ENCODE measurements at places on chromosomes 5 and 9.

- no peak for DNase-seq
Measured at GRCh38 chr5:10661401-10661800, 97.5 kb downstream of the ANKRD33B start.

DNA sequence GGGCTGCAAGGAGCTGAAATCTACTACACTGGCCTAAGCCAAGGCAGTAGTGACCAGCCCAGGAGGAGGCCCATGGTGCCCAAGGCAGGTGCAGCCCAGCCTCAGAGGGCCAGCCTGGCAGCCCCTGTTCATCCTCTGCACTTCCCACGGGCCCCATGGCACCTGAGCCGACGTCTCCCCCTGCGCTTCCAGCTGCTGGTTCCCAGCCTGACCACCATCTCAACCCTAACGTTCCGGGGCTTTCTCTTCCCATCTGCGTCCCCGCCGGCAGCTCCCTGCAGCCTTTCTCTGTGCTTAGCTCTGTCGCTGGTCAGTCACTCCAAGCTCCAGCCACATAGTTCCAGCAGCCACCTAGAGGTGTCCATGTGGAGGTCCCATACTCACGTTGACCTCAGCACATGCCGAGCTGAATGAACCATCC lies 105.5 kb upstream of the LMX1B start:
- no peak for DNase-seq

DNA sequence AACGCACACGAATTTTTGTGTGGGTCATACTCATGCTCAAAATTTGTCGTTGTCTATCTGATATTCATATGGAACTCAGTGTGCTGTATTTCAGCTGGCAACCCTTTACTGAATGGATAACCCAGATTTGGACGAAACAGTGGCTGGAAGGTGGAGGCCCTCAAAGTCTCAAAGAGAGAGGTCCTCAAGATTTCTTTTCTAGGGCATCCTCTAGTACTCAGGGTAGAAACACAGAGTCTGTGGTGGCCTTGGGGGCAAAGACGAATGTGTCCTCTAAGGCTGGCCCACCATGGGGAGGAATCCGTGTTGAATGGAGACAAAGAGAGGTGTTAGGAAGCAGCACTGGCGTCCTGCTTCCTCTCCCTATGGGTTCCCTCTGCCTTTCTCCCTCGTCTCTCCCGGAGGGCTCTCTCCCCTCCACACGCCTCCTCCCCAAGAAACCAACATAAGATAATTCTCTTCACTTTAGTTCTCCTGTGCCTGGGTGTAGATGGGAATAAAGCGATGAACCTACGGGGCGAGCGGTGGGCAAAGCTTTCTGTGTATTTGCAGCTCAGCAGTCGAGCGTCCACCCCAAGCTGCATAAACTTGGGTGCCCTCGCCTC lies 333.7 kb downstream of the CWC27 start:
- DNase-seq, result no peak

DNA sequence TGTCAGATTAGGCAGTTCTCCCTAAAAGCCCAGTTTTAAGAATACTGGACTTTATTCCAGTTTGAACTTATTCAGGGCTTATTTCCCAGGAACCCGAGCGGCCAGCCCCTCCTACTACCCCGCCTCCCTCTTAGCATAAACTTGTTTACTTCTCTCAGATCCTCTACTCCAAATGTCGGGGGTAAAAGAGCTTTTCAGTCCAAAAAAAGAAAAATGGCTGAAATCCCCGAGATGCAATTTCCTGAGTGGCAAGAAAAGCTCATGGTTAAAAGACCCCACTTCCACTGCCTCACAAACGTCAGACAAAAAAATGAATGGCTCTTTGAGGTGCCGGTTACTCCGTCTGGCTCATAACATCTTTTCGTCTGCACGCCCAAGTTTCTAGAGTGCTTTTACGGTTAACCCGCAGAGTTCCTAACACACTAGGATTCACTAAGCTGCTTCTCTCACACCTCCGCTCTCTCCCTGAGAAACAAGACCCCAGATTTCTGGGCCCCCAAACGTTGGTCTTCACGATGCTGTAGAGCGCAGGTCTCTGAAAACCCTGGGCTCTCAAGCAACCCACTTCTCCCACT lies 402 bp downstream of the BRD8 start:
- DNase-seq, result peak; percentile 42

- DNase-seq, result no peak
Measured at GRCh38 chr5:7751874-7752273, 99.1 kb downstream of the CFAP90 start.

DNA sequence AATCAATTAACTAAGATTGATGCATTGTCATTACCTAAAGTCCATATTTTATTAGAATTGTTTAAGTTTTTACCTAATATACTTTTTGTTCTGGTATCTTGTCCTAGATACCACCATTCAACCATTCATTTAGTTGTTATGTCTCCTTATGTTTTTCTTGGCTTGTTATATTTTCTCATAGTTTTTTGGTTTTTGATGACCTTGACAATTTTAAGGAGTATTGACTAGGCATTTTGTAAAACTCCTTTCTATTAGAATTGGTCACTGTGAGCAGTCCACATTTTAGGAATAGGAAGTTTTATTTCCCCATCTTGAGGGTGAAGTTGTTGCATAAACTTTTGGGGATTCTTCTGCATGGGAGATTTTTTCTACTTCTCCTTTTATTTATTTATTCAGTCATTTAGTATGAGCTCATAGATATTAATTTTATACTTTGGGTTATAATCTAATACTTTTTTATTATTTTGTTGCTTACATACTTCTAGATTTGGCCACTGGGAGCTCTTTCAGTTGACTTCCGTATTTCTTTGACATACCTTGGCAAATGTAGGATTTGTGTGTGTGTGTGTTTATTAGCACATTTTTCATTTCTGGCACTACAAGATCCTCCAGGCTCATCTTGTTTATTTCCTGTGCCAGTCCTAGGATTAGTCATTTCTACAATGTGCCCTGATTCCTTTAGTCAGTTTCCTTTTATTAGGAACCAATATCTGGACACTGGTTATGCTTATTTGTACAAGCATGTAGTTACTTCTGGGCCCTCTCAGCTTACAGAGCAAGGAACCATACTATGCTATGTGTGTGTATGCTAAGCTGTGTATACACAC lies 134.9 kb upstream of the CDKN2B start:
- DNase-seq, result no peak

DNA sequence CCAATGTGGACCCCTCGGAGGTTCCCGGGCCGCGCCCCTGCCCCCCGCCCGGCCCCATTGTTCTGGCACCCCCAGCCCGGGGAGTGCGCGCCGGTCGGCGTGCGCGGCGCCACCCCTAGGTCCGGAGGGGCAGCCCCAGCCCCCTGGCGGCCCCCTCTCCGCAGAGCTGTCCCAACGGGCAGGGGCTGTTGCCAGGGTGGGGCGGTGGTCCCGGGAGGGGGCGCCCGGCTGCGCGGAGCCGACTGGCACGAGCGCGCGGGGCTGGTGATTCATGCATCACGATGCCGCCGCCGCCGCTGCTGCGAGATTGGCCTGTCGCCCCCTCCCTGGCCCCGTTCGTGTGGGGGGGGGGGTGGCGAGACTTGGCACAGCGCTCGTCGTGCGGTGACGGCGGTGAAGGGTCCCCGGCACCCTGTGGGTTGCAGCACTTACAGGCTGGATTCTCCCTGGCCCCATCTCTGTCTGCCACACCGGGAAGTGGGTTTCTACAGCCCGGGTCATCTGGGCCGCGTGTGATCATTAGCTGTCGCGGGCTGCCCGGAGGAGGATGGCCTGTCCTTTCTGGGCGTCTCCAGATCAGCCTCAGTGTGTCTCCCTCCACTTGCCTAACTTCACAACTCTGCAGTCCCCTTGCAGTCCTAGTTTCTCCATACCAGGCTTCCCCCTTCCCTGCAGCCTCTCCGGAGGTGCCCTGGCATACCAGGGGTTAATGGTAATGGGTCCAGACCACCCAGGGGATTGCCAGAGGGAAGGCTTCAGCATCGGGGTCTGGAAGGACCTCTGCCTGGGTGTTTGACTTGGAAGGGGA lies 858 bp downstream of the NCS1 start:
- DNase-seq, result peak; percentile 26

DNA sequence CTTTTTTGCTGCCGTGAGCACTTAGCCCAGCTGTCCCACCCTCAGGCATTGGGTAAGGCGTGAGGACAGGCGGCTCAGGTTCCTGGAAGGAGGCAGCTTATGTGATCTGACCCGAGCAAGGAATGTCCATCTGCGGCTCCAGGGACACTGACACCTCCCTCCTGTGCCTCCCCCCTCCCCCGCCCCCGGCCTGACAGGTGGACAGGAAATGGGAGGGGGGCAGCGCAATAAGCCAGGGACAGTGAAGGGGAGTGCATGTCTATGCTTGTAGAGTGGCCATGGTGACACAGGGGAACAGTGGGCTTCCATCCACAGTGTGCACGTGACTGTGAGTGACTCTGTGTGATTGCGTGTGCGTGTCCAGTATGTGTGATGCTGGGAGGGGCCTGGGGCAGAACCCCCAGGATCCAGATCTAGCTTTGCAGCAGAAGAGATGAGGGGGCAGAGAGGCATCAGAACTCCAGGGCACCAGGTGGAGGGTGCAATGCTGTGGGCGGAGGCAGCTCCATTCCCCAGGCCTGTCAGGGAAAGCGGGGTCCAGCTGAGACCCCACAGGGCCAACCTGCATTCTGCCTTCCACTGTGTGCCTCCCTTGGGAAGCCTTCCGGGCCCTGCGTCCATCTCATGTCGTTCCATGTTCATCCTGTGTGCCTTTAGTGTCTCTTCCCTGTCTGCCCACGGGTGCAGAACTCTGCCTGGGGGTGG lies 30.5 kb downstream of the CNTFR start:
- no peak for DNase-seq
